ENCODE measurements at places on chromosomes 11 and 22. TPM values are rescaled to one million over a fixed set of nuclear protein-coding genes. Genes with fewer than 3 reads are reported as not detected.

DNA sequence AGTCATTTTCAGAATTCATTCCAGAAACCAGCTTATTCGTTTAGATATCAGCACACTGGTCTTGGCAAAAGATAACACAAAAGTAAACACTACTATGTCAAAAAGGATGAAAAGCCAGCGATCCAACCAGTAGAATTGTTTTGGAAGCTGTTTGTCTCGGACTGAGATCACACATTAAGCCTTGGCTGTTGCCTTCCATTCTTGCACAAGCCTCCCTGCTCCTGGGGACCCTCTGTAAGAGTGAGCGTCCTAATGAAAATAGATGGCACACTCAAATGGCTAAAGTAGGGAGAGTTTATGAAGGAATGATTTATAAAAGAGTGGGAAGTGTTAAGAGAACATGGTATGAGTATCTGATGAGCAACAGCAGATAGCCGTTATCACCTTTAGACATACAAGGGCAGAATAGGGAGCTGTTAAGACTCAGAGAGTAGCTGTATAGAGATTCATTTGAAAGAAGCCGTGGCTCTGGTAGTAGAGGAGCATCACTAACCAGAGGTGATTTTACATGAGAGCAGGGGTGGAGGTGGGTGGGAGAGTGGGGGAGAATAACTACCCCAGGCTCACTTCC is 25.2 kb downstream of the PDE3B start:
- peaks cover 24% of the 10 kb centered on the region for H3K4me1 ChIP-seq
- no peak for DNase-seq
- H3K4me3 ChIP-seq = no peak overlapping the region
- peaks cover 69% of the 10 kb centered on the region for H3K36me3 ChIP-seq
- no peak overlapping the region for H3K27ac ChIP-seq

The OR51T1 gene
- not detected for total RNA-seq

DNA sequence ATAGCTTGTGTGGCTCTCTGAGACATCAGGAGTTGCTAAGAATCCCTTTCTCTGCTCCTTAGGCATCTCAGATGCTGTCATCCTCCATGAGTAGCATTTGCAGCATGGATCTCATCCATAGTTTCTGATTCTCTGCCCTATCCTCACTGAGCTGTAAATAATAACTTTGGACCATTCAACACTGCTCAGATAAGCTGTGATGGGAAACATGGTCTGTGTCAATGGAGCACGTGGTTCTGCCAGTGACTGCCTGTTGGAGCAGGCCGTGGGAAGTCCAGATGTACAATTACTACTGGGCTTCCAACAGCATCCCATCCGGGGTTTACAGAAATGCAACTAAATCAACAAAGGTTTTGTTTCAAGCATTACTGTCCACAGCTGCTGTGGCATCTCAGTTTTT is 160.1 kb downstream of the OR4C45 start:
- no peak for DNase-seq
- no peak overlapping the region for H3K4me3 ChIP-seq
- no peaks in the 10 kb centered on the region for H3K4me1 ChIP-seq
- H3K36me3 ChIP-seq = no peaks in the 10 kb centered on the region
- no peak overlapping the region for H3K27ac ChIP-seq

- H3K36me3 ChIP-seq = no peaks in the 10 kb centered on the region
- no peak for DNase-seq
- H3K27ac ChIP-seq = no peak overlapping the region
- H3K4me1 ChIP-seq = peaks cover 15% of the 10 kb centered on the region
- no peaks in the 10 kb centered on the region for H3K27me3 ChIP-seq
- H3K4me3 ChIP-seq = no peak overlapping the region
Measured at GRCh38 chr11:105206633-105207032, 67.1 kb upstream of the CARD18 start.

GRCh38 chr11:107249054-107249453 is 208.6 kb downstream of the CWF19L2 start:
- no peaks in the 10 kb centered on the region for H3K36me3 ChIP-seq
- H3K27ac ChIP-seq = no peak overlapping the region
- no peak for DNase-seq
- H3K4me1 ChIP-seq = no peaks in the 10 kb centered on the region
- H3K27me3 ChIP-seq = no peaks in the 10 kb centered on the region

- no peak overlapping the region for H3K4me3 ChIP-seq
- H3K27me3 ChIP-seq = no peaks in the 10 kb centered on the region
- no peak overlapping the region for H3K27ac ChIP-seq
- no peaks in the 10 kb centered on the region for H3K4me1 ChIP-seq
- H3K36me3 ChIP-seq = no peaks in the 10 kb centered on the region
Measured at GRCh38 chr11:8091721-8092120, 10.7 kb downstream of the TUB start.

GRCh38 chr11:8056810-8057463 is 24.1 kb upstream of the TUB start:
- H3K4me3 ChIP-seq = no peak overlapping the region
- H3K4me1 ChIP-seq = no peaks in the 10 kb centered on the region
- H3K27ac ChIP-seq = no peak overlapping the region

DNA sequence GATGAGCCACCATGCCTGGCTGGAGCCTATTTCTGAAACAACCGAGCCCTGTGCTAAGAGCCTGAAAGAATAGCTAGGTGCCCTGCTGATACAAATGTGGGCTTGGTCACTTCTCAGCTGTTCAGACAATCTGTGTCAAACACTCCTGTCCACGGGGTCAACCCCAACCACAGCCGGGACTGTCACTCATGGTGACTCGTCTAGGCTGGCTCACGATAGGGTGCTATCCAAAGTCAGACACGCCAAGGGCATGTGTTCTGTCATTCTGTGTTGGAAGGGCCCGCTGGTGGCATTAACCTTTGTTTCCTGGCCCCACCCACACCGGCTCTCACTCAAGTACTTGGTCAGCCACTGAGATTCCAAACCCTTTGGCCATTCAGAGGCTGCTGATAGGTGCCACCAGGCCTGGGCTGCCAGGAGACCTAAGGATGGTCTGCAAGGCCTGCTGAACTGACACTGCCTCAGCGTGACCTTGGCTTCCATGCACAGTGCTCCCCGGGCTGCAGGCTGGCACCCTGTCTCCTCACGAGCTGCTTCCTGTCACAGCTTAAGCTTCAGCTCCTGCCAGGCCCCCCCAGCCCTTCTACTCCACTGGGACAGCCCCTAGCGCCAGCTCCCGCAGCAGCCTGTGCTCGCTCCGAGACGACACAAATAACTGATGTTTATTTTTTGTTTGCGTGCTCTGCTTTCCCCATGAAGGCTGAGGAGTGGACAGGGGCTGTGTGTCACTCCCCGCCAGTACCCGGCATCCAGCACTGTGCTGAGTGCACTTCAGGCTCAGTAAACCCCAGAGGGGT is 14.2 kb upstream of the CDC42BPG start:
- peaks cover 92% of the 10 kb centered on the region for H3K4me1 ChIP-seq
- peaks cover 65% of the 10 kb centered on the region for H3K36me3 ChIP-seq
- H3K27me3 ChIP-seq = no peaks in the 10 kb centered on the region
- peak overlapping the region; percentile 99 for H3K27ac ChIP-seq
- DNase-seq = peak; percentile 77

GRCh38 chr11:125270711-125271110 is 106.2 kb downstream of the PKNOX2 start:
- no peaks in the 10 kb centered on the region for H3K4me1 ChIP-seq
- H3K27me3 ChIP-seq = peaks cover 3% of the 10 kb centered on the region
- H3K4me3 ChIP-seq = no peak overlapping the region
- no peaks in the 10 kb centered on the region for H3K36me3 ChIP-seq
- no peak overlapping the region for H3K27ac ChIP-seq

DNA sequence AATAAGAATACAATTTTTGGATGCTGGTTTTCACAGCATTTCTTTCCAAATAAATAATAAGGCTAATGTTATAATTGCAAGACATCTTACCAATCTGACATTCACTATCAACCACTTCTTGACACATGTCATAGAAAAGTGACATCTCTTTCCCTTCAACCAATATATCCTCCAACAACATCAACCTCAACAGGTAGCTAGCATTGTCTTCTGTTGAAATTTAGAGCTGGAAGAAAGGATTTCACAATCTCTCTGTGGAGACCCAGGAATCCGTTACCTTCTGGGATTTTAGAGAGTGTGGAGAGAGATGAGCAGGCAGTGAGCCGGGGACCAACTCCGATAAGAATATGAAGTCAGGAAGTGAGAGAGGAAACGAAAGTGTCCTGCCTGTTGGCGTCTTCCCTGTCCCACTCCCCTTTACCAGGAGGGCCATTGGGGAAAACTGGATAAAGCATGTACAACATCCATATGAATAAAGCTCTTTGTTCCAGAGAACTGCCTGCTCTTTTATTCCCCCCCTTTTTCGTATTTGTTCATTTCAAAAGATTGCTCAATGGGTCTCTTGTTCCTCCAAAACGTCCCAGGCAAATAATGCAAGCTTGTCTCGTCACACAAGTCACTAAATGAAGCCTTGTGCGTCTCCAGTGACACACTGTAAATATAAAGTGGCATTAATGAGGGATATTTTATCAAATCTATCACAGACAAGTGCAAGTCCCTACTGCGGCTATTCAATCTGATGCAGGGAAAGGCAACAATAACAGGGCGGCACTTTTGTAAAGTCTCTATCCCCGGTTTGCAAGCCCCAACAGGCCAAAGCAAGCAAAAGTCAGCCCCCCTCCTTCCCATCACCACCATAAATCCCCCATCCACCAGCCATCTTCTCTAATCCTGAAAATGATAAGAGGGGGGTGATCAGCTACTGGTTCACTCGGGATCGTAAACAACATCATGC is 3.4 kb downstream of the CADM1 start:
- H3K4me3 ChIP-seq = no peak overlapping the region
- peaks cover 21% of the 10 kb centered on the region for H3K27me3 ChIP-seq
- DNase-seq = no peak
- H3K27ac ChIP-seq = no peak overlapping the region
- H3K36me3 ChIP-seq = peaks cover 2% of the 10 kb centered on the region
- peaks cover 4% of the 10 kb centered on the region for H3K4me1 ChIP-seq
